Activated CD8-positive, alpha-beta memory T cell treated with anti-CD3 and anti-CD28 coated beads for 36 hours (primary cell): ENCODE measurements at places on chromosomes 16 and 17. TPM values are rescaled to one million over a fixed set of nuclear protein-coding genes. Genes with fewer than 3 reads are reported as not detected.

Gene KRTAP4-4
- not detected for total RNA-seq

Gene ABCA3
- total RNA-seq = 7.4 TPM

Gene AANAT
- 0.21 TPM for total RNA-seq

Gene ATP2A1
- 1.7 TPM for total RNA-seq

Gene PIPOX
- total RNA-seq = 1.8 TPM

Gene USP43
- total RNA-seq = 0.17 TPM

Gene ARL5C
- total RNA-seq = not detected

Gene CENPX
- 154 TPM for total RNA-seq

Gene PER1
- total RNA-seq = 43.1 TPM
